ENCODE measurements at places on chromosomes 16 and 17. TPM values are rescaled to one million over a fixed set of nuclear protein-coding genes. Genes with fewer than 3 reads are reported as not detected.

- DNase-seq = no peak
Measured at GRCh38 chr16:22147853-22148252, 14.5 kb upstream of the SDR42E2 start.

GRCh38 chr16:46982335-46982734 is 8.9 kb upstream of the DNAJA2 start:
- no peak for DNase-seq

- no peak for DNase-seq
Measured at GRCh38 chr16:79800016-79800608, 199.6 kb upstream of the MAF start.

DNA sequence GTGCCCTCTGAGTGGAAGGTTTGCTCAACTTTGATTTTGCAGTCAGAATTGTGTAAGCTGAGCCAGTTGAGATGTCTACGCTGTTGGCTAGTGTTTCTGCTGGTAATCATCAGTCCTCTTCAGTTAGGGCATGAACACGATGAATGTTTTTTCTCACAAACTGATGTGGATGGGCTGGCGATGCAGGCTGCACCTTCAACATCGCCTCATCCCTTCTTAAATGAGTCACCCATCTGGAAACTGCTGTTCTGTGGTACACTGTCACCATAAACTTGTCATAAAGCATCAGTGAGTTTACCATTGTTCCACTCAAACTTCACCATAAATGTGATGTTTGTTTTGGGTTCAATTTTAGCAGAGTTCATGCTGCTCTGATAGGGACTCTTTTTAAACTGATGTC is 8.4 kb downstream of the C16orf95 start:
- no peak for DNase-seq

GRCh38 chr16:19227643-19228042 is 57.9 kb upstream of the CLEC19A start:
- DNase-seq = no peak

GRCh38 chr16:11676799-11677198 is 8.5 kb downstream of the SNN start:
- DNase-seq = no peak

- DNase-seq = peak; percentile 51
Measured at GRCh38 chr16:75074920-75075687, 41.5 kb downstream of the LDHD start.

DNA sequence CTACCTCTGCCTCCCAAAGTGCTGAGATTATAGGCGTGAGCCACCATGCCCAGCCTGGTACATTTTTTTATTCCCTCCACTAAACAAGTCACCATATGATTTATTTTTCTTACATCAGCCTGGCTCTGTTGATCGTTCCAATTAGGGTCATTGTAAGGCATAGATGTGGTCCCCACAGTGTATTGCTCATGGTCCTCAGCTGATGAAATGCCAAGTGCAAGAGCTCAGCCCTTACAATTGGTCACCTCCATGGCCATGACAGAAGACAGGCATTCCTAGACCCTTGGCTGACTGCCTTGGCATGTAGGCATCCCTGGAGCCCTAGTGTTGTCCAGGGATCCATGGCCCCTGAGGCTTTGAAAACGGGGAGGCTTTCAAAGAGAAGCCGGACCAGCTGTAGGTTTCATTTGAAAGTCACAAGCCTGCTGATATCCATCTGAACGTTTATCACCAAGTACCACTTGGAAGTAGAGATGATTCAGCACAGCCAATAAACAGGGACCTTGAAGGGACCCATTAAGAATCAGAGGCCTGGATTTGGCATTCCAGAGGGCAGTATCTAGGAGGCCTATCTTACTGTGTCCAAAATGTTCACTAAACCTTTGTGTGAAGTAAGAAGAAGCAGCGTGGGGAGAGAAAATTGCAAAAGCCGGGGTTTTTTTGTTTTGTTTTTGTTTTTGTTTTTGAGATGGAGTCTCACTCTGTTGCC is 20.6 kb upstream of the PRKCA start:
- no peak for DNase-seq

DNA sequence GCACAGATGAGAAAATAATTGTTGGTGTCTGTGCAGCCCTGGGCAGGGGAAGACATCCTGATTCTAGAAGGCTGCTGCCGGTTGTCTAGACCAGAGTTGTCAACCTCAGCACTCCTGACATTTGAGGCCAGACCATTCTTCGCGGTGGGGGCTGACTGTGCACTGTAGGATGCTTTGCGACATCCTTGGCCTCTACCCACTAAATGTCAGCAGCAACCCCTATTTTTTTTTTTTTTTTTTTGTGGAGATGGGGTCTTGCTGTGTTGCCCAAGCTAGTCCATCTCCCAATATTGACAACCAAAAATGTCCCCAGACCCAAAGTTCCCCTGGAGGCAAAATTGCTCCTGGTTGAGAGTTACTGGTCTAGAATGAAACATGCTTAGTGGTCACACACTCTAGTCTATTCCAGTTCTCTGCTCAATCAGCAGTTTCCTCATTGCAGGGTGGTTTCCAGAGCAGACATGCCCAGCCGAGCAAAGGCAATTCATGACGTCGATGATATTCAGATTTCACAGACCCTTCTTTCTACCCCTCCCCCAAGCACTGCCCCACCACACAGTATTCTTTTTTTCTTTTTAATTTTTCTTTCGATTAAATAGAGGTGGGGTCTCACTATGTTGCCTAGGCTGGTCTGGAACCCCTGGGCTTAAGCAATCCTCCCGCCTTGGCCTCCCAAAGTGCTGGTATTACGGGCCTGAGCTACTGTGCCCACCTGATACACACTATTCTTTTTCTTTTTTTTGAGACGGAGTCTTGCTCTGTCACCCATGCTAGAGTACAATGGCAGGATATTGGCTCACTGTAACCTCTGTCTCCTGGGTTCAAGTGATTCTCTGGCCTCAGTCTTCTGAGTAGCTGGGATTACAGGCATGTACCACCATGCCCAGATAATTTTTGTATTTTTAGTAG is 9.0 kb downstream of the C17orf99 start:
- DNase-seq = no peak

DNA sequence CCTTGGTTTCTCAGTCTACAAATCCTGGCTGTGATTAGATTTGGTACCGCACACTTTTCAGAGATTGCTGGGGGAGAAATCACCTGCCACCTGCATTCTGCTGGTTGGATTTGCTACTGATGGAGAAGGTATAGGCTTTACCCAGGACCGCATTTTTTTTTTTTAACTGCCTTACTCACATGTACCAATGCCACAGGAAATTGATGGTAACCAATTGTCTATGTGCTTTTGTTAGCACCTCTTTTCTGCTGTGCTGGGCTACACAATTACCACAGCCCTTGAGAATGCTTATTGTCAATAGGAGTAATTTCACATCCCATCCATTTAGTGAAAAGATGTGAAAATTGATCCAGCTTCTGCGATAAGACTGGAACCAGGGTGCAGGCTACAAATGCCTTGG is 74.4 kb upstream of the TANC2 start:
- no peak for DNase-seq

DNA sequence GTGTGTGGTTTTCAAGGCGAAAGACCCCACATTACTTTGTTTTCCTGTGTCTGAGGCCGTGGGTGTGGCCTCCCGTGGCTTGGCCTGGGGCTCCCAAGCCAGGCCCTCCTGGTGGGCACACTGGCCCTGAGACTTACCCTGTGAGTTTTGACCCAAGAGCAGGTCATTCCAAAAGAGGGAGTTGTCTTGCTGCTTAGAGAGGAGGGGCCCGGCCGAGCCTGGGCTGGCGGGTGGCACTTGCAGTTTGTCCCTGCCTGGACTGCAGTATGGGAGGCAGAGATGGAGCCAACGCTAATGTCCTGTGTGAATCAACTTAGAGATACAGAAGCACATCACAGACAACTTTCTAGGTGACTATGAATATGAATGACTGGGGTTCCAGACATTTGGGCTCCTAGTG is 22.7 kb downstream of the PLEKHG4 start:
- no peak for DNase-seq

DNA sequence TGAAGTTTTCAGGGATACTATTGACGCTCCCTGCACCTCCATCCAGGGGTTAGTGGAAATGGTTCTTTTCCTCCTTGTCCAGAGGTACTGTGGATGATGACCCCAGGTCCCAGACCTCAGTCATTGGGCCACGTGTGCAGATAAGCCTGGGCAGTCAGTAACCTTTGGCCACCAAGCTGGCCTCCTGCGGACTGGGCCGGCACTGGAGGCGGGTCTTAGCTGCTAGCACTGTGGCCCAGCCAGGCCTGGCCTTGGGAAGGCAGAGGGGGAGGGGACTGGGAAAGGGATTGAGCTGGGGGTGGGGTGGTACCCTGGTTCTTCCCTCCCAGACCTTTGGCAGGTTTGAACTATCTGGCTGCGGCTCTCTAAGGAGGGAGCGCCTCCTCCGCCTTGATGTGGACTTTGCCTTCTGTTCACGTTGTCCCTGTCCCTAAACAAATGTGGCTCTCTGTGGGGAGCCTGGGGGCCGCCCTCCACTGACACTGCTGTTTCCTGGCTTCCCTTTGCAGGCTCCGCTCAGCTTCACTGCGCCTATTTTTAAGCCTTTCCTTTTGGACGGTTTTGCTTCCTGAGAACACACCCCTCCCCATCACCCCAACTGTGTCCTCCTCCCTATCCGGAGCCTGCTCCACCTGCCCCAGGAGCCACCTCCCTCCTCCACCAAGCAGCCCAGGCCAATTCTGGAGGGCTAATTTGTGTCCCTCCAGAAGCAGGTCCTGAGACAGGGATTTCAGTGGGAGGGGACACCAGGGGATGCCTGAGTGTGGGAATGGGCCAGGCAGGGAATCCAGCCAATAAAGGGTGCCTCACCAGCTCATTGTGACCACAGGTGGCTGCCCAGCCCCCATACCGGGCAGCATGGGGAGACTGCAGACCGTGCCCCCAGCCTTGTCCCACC is 251.9 kb downstream of the SEC14L1 start:
- peak; percentile 82 for DNase-seq

GRCh38 chr17:6706996-6707395 is 6.2 kb downstream of the SLC13A5 start:
- no peak for DNase-seq

DNA sequence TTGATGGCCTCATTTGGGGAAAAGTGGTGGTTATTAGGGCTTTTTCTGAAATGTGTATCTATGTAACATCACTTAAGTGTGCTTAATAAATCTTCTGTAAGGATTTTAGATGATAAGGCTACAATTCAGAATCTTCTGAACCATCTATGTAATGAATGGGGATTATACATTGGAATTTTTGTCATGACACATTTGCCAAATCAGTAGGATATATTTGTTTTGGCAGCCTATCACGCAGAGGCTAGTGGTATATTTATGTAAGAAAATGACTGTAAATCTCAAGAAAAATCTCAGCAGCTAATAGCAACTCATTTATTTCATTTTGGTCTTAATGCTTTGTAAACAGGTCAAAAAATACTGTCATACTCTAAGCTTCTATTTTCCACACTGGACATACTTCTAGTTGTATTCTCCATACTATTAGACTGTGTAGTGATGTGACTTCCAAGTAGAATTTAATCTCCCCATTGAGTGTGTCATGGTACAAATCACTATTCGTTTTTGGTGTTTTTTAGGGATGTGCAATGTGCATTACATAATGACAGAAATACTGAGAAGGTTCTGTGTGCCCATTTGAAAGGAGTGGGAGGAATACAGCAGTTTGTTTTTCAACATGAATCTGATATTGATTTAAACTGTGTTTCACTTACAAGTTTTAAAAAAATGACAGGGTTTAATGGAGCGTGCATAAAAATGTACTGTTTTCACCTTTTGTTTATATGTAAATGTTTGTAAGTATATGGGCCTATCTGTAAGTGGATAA is 29.2 kb downstream of the CLUH start:
- no peak for DNase-seq

GRCh38 chr17:20059728-20060188 is 50.6 kb downstream of the SPECC1 start:
- DNase-seq = no peak

- no peak for DNase-seq
Measured at GRCh38 chr17:72587773-72588511, 467.1 kb downstream of the SOX9 start.

- DNase-seq = no peak
Measured at GRCh38 chr17:861364-861763, 79.2 kb downstream of the MRM3 start.

- no peak for DNase-seq
Measured at GRCh38 chr17:8059131-8059530, 20.3 kb downstream of the ALOX15B start.

GRCh38 chr17:73234736-73235135 is 26.9 kb downstream of the CPSF4L start:
- no peak for DNase-seq

NSRP1 gene
- total RNA-seq = 17.2 TPM

SLC5A10 gene
- not detected for total RNA-seq

KRTAP4-8 gene
- total RNA-seq = not detected

SSTR5 gene
- 20.8 TPM for total RNA-seq

GDPD3 gene
- 2.6 TPM for total RNA-seq

LGALS3BP gene
- total RNA-seq = 499 TPM

HBA2 gene
- total RNA-seq = 64.7 TPM

CBFA2T3 gene
- total RNA-seq = 8.6 TPM

FSCN2 gene
- total RNA-seq = 0.19 TPM

CDH11 gene
- total RNA-seq = 9.7 TPM

KRT33B gene
- total RNA-seq = not detected

UTS2R gene
- total RNA-seq = 0.81 TPM

PRAC1 gene
- total RNA-seq = not detected

CORO7 gene
- total RNA-seq = 11.6 TPM

HOXB1 gene
- total RNA-seq = not detected
